ENCODE measurements at places on chromosomes 4 and X. TPM values are rescaled to one million over a fixed set of nuclear protein-coding genes. Genes with fewer than 3 reads are reported as not detected.

DNA sequence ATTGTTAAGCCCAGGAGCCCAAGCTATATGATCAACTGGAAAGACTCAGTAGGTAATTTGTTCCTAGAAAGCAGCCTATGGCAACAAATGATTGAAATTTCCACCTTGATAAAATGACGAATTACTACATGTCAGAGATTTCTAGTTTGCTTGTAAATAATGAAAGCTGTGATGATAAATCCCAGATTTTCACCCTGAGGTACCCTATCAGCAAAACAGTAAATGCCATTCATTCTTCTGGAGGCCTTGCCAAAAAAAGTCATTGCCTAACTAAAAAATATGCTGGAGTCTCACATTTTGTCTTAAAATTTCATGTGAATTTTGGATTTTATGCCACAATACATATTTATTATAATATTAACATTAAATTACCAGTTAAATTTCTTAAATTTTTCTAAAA, 71.3 kb downstream of the PPEF2 start:
- DNase-seq: no peak

DNA sequence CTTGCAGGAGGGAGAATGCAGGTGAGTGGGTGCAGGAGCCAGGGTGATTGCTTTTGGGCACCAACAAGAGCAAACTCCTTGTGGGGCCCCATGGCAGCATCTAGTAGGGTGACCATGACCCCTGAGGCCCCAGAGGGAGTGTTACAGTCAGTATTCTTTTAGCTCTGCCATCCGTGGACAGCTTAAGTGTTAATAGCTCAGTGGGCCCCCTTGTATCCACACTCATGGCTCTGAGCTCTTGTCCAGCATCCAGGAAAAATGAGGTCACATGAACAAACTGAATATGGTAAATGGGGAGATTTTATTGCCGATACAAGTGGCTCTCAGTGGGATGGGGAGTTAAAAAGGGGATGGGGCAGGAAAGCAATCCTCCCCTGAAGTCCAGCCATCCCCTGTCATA, 27.3 kb upstream of the LRCH2 start:
- DNase-seq: no peak

DNA sequence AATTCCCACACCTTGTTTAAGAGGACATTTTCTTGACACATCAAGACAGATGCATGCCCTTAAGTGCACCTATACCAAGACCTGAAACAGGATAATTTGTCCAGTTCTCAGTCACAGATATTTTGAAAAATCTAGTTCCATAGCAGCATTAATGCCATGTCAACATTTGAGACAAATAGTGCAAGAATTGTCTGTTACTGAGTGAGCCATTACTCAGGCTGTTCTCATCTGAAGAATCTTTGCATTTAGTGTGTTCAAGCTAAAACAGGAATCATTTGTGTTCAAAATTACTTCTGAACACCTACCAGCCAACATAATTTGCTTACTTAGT, 354.9 kb downstream of the KCNIP4 start:
- DNase-seq: no peak

DNA sequence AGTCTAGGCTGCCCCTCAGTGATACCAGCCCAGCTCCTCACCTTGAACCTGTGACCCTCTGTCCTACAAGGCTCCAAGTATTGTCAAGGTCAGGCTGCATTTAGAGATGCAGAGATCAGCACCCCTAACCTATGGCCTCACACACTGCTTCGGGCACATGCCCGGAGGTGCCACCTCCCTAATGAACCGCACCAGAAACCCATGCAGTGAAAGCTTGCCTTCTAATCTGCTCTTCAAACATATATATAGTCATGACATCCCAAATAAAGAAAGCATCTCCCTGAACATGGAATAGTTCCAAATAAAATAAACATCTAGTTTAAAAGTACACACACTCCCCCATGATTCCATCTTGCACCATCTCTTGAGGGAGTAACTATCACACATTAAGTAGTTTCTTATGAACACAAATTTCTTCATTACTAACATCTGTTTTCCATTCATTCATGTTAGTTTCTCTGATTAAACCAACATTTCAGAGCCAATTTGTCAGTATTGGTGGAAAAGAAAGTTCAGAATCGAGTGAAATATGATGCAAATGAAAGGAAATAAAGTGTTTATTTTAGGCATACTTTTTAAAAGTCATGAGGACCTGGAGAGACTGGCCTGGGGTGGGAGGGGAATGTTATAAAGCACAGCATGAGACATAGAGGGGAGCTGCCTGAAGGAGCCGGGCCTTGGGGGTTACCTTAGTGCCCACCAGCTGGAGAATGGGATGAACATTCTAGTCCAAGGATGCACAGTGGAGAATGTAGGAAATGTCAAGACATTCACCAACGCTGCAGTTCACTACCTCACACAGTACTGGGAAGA, 19.2 kb downstream of the CC2D2A start:
- DNase-seq: no peak

DNA sequence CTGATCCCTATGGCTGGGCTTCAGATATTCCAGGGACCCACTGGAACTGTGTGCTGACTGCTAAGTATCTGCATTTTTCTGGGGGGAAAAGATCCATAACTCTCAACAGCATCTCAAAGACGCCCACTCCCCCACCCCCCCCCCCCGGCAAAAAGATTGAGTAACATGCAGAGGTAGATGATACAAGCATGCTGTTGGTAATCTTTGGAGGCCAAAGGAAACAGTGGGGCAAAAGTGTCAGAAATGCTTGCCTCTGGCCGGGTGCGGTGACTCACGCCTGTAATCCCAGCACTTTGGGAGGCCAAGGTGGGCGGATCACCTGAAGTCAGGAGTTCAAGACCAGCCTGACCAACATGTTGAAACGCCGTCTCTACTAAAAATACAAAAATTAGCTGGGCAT, 12.2 kb downstream of the XPNPEP2 start:
- no peak for DNase-seq

- peak; percentile 63 for DNase-seq
These were observed 118.5 kb downstream of the BTC start for GRCh38 chr4:74675673-74676279.

GRCh38 chr4:55435141-55435841, 39.5 kb downstream of the TMEM165 start:
- DNase-seq: peak; percentile 18

GRCh38 chrX:72080800-72081199, 50.9 kb downstream of the RTL5 start:
- no peak for DNase-seq

DNA sequence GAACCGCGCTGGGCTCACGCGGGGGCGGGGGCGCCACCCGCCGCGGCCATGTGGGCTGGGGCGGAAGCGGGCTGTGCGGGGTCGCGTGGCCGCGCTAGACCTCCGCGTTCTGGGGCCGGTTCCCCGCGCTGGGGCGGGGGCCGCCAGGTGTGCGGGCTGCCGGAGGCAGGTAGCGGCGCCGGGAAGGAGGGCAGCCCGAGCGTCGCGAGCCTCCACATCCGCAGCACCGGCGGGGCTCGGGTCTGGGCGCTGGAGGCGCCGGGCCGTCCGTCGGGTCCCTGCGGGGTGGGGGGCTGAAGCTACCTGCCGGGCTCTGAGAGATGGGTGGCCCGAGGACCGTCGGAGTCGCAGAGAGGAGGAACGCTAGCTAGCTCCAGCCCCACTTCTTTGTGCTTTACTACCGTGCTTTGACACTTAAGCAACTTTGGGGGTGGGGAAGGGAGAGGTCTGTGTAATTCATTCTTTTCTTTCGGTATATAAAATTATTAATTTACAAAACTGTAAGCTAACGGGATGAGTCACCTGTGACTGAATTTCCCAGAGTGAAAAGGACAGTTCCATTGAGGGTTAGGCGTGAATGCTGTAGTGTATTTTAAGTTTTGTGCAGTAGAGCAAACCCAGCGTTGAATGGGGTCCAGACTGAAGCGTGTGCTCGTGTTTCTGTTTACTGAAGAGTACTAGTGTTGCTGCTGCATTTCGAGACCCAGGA, 689 bp downstream of the METAP1 start:
- peak; percentile 55 for DNase-seq

GRCh38 chr4:137510557-137511265, 21.6 kb downstream of the PCDH18 start:
- DNase-seq: peak; percentile 51

GRCh38 chr4:108024085-108024877, 34.6 kb downstream of the HADH start:
- no peak for DNase-seq

GRCh38 chrX:132226169-132226568, 6.9 kb upstream of the RAP2C start:
- DNase-seq: no peak

DNA sequence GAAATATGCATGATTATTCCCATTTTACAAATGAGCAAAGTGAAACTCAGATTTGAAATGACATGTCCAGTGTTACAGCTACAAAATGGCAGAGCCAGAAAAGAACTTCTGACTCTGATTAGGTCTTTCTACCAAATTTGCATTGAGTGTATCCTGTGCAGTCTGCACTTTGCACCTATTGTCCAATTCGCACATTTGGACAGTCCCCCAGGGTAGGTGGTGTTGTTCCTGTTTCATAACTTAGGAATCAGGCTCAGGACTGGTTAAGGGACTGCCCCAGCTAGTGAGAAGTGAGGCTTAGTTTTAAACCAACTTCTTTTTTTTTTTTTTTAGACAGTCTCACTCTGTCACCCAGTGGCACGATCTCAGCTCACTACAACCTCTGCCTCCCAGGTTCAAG, 137.9 kb upstream of the NALF2 start:
- no peak for DNase-seq

- peak; percentile 97 for DNase-seq
These were observed 26.8 kb upstream of the AREG start for GRCh38 chr4:74418063-74418670.

- DNase-seq: no peak
These were observed 6.6 kb upstream of the AVPR2 start for GRCh38 chrX:153897899-153898298.

- no peak for DNase-seq
These were observed 562.7 kb downstream of the PPARGC1A start for GRCh38 chr4:23327120-23327519.

DNA sequence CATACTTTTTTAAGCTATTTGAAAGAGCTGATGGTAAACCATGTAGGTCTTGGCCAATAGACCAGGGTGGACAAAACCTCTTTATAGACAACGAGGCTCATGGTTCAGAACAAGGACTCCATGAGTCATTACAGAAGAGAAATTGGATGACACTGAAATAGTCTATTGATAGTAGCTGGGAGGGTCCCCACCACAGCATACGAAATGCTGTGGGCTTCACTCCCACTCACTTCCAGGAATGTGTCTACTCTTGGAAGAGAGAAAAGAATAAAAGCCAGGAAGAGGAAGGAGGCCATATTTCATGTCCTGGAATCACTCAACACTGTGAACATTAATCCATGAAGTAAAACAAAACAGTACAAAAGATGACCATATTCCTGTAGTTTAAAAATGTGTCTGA, 82.3 kb upstream of the MXRA5 start:
- no peak for DNase-seq

Gene PNPLA4
- total RNA-seq: 18.2 TPM

Gene TLR7
- total RNA-seq: not detected

Gene POLN
- total RNA-seq: 0.54 TPM

Gene PGAM4
- not detected for total RNA-seq

Gene IQSEC2
- total RNA-seq: 6.0 TPM

Gene BMPR1B
- 0.21 TPM for total RNA-seq

Gene ZNF674
- 3.1 TPM for total RNA-seq

Gene PRR32
- total RNA-seq: not detected

Data from foreskin keratinocyte (primary cell).